Thyroid gland (tissue), 4 donors: ENCODE measurements at places on chromosomes 11 and 22. TPM values are rescaled to one million over a fixed set of nuclear protein-coding genes. Genes with fewer than 3 reads are reported as not detected.

GRCh38 chr11:68160100-68160695 is 39.0 kb upstream of the CHKA start:
- DNase-seq: peak; percentile 89

DNA sequence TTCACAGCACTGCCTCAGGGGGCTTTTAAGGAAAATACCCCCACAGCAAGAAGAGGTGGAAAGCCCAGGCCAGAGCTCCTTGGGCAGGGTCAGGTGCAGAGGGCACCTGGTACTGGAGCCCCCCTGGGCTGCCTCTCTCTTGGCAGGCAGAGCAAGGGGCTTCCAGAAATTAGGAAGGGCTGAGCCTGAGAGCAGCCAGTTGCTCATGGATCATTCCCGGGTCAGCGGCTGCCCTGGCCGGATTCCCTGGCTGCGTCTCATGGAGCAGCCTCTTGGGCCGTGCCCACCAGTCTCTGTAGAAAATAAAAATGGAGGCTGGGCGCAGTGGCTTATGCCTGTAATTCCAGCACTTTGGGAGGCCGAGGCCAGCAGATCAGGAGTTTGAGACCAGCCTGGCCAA is 10.3 kb upstream of the OMP start:
- DNase-seq: no peak

DNA sequence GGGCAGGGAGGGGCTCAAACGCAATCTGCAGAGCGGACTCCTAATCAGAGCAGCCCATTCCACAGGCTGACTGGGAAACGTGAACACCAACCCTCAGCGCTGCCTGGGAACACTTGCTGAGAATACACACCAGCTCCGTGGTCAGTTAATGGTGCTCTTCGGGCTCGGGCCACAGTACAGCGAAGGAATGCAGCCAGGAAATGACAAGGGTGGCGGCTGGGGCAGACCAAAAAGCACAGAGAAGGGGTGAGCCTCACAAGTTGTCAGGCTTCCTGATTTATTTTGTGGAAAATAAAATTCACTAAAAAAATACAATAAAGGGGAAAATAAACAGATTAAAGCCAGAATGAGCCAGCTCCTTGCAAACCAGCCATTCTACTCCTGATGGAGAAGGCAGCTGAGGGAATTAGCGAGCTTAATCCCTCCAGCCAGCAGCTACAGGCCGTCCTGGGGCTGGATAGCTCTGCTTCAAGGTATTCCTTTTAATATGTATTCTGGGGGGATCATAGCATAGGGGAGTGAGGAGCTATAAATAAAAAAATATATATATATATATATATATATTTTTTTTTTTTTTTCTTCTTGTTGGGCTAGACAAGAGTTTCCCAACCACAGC is 165.5 kb upstream of the NTM start:
- DNase-seq: peak; percentile 42

DNA sequence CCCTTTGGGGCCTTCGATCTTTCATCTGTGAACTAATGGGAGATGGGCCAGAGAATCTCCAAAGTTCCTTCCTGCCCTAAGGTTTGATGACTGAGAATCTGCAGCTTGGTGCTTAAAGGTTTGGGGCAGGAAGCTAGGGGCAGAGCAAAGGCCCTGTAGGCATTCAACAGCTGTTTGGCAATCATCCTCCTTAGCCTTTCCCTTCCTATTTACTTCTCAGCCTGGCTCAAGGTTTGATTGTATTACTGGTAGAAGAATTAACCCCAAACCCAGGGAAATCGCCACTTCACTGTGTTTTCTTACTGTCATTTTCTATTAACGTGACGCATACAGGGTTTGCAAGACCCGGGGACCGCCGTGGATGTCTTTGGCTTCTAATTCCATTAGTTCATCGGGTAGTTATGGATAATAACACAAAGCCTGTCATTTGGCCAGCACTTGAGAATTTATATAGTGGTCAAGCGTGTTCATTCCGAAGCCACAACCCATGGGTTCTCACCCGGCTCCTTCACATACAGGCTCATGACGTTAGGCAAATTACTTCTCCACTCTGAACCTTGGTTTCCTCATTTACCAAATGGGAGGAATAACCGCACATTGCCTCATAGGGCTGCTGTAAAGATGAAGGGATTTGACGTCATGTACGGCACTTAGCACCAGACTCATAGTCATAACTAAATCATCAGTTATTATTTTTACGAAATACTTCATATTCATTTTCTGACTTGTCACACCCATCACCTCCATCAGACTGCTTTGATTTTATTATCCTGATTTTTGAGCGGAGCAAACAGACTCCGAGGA is 158.1 kb downstream of the FBXO7 start:
- DNase-seq: no peak

DNA sequence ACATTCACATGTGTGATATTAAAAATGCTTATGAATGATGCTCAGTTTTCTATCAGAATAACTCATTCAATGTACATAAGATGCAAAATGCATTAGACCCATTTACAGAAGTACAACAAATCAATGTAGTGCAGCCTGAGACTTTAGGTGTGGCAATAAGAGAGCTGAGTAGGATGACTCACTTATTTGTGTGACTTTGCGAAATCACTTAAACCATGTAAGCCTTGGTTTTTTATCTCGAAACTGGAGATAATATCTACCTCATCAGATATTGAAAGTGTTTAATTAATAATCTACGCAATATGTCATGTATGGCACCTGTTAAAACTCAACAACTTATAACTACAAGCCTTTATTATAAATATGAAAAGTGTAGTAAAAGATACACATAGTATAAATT is 105.7 kb upstream of the LUZP2 start:
- DNase-seq: no peak

DNA sequence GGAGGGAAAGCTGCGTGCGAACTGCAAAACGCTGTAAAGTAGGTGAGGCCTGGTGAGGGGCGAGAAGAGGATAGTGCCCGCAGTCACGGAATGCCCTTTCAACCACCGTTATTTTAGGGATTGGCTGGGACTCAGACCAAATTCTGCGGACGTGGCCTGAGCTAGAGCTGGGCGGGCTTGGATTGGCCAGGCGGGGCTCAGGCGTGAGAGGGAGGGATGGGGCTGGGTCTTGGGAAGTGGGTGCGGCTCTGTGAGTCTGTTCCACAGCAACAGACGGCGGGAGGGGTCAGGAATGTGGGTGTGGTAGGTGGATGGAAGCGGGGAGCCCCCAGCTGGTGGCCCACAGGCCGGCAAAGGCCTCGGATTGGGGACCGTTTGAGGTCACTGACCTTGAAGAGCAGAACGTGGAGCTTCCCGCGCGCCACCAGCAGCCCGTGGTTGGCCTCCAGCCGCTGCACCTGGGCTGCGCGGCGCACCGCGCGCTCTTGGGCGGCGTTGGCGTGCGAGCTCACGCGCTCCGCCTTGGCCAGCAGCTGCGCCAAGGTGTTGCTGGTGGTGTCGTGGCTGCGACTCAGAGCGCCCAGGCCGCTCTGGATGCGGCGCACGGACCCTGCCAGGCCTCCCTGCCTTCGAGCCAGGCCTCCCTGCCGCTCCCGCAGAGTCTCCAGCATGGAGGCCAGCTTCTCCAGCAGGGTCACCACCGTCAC is 444 bp downstream of the CAVIN3 start:
- peak; percentile 71 for DNase-seq

Gene NFAM1
- 1.4 TPM for total RNA-seq

Gene NFRKB
- total RNA-seq: 48.0 TPM

Gene MGAT3
- 0.73 TPM for total RNA-seq

Gene GGTLC3
- 13.3 TPM for total RNA-seq
